HepG2 (cell line): ENCODE measurements at places on chromosomes 6 and 20. TPM values are rescaled to one million over a fixed set of nuclear protein-coding genes. Genes with fewer than 3 reads are reported as not detected.

- no peak for DNase-seq
These were observed 73.0 kb upstream of the SYNJ2 start for GRCh38 chr6:157908369-157909281.

- DNase-seq: no peak
These were observed 242.6 kb downstream of the GMPR start for GRCh38 chr6:16480763-16481560.

- peak; percentile 5 for DNase-seq
These were observed 608.6 kb downstream of the UTRN start for GRCh38 chr6:144893680-144894151.

GRCh38 chr20:24954151-24954550, 5.1 kb downstream of the CST7 start:
- DNase-seq: no peak

GRCh38 chr6:15102241-15102640, 143.6 kb upstream of the JARID2 start:
- no peak for DNase-seq

GRCh38 chr6:125670568-125670967, 78.9 kb upstream of the HEY2 start:
- no peak for DNase-seq

GRCh38 chr6:7431313-7431673, 41.7 kb downstream of the RIOK1 start:
- DNase-seq: no peak

- DNase-seq: no peak
These were observed 58.6 kb upstream of the MRPS10 start for GRCh38 chr6:42276034-42276890.

GRCh38 chr20:20063941-20064702, 11.8 kb downstream of the CFAP61 start:
- peak; percentile 42 for DNase-seq

- peak; percentile 86 for DNase-seq
These were observed 26.1 kb downstream of the SEC63 start for GRCh38 chr6:107931894-107932293.

DNA sequence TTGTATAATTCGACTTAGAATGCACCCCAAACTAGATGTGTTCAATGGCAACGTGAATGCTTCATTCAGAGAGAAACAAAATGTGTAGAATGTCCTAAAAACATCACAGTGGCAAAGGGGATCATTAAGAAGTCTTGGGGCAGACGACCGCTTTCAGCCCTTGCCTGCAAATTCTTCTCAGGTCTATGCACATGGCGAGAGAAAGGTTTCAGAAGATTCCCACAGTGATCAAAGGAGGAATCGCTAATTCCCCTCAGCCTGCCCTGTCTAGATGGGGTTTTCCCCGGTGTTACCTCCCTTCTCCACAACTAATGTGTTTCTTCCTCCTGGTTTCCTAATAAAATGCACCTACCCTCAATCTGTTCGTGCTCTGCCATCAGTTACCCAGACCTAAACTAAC, 13.3 kb upstream of the NHSL1 start:
- no peak for DNase-seq

- DNase-seq: no peak
These were observed 15.7 kb upstream of the LAMA4 start for GRCh38 chr6:112269979-112270566.

- DNase-seq: no peak
These were observed 756.4 kb upstream of the MMS22L start for GRCh38 chr6:98039443-98039842.

DNA sequence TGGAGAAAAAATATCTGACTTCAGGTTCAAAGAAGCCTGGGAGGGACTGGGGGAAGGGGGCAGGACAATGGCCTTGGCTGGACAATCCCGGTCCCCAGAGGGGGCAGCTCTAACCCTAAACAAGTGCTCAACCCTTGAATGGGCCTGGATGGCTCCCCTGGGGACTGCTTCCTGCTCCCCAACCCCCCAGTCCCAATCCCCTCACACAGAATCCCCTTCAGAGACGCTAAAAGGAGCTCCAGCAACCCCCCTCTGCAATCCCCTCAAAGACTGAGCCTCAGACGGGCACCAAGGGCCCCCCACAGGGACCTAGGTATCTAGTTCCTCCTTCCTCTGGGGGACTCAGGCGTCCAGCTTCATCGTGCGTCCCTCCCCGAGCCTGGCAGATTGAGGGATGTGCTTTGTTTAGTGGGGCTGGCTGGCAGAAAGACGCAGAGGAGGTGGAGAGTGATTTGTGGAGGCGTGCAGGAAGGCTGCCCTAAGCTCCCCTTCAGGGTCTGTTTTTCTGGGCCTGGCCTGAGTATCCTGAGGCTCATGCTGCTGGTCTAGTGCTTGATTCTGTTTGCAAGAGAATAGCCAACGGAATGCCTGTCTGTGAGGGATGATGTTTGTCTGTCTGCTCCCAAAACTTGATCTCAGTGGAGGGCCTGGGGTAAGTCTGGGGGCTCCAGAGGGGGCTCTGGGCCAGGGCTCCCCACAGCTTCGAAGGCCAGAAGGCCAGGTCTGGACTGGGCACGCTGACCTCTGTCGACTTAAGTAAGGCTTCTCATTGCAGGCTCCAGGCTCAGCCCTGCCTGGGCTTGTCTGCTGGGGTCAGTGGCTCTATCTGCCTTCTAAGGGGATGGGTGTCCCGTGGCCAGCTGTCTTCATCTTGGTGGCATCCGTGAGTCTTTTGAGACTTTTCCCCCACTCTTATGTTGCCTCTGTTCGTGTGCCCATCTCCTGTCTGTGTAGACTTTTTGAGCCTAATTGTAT, 1.7 kb upstream of the POU5F1 start:
- DNase-seq: no peak

GRCh38 chr6:32833664-32834063, 4.9 kb downstream of the TAP2 start:
- DNase-seq: no peak

- DNase-seq: no peak
These were observed 67.6 kb downstream of the FYN start for GRCh38 chr6:111805511-111806164.

The TSPO2 gene
- polyA plus RNA-seq: 0.14 and 0.55 TPM in 2 replicates

The MAP7 gene
- not detected in 2 replicates for polyA plus RNA-seq

The FKBP1A gene
- polyA plus RNA-seq: 436 and 468 TPM in 2 replicates

The LTB gene
- polyA plus RNA-seq: 0.09 and 0.30 TPM in 2 replicates
